ENCODE measurements at places on chromosomes 4 and X. TPM values are rescaled to one million over a fixed set of nuclear protein-coding genes. Genes with fewer than 3 reads are reported as not detected.
A peak's percentile ranks its signal among the peaks of the same experiment; 100 is the strongest.

Gene IL2
- polyA plus RNA-seq = not detected

Gene RNF128
- not detected for polyA plus RNA-seq

- no peaks in the 10 kb centered on the region for H3K27me3 ChIP-seq
- H3K4me1 ChIP-seq = no peaks in the 10 kb centered on the region
- DNase-seq = peak; percentile 44
These were observed 8.6 kb upstream of the PDHA1 start for GRCh38 chrX:19334945-19335626.

- peaks cover 5% of the 10 kb centered on the region for H3K4me1 ChIP-seq
- H3K36me3 ChIP-seq = peaks cover 84% of the 10 kb centered on the region
- no peak overlapping the region for H3K27ac ChIP-seq
- H3K4me3 ChIP-seq = no peak overlapping the region
These were observed 35.1 kb upstream of the CYP2U1 start for GRCh38 chr4:107896158-107896645.

DNA sequence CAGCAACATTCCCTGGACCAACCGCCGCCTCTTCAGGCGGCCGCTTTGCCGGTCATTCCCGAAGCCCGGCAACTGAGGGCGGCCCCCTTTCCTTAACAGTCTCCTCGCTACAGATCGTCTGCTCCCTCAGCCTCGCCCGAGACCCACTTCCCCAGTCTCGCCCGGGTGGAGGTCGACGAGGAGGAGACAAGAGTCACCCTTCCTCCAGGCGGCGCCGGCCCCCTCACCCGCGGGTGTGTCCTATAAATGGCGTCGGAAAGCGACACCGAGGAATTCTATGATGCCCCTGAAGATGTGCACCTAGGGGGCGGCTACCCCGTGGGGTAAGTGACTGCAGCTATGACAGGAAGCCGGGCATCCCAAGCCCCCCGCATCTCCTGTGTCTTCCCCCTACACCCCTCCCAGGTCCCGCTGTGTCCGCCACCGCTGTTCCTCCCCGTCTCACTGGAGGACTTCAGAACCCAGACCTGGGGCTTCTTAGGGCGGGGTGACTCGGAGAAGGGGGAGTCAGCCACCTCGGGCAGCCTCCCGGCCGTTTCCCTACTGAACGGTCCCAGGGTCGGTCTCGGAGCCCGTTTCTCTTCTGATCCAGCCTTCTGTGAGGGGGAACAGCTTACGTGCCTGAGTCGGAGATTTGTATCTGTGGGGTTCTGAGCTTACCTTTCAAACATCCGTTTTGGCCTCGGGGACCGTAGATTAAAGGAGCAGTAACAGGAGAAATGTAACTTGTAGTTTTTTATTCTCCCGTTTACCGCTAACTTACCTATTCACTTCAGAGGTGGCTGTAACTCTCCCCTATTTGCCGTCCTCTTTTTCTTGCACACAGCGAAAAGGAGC, 570 bp downstream of the WDR44 start:
- H3K27me3 ChIP-seq = no peaks in the 10 kb centered on the region
- peaks cover 43% of the 10 kb centered on the region for H3K4me1 ChIP-seq
- H3K27ac ChIP-seq = peak overlapping the region; percentile 88
- H3K36me3 ChIP-seq = no peaks in the 10 kb centered on the region
- H3K4me3 ChIP-seq = peak overlapping the region; percentile 48
- DNase-seq = peak; percentile 53

DNA sequence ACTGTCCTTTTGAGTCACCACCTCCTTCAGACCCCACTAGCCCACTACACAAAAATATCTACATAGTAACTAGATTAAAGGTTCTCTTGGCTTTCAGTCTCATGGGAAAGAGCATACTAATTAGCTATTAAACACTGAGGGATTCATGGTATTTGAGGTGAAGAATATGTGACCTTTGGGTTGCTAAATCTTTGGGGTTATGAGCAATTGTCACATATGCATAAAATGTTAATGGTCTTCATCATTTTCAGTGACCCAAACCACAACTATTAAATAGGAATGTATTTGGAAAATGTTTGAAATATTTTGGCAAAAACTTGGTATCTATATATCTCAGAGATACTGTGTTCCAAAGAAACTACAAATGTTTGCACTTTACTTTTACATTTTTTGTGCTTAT, 365.1 kb downstream of the MAGEB5 start:
- no peak for DNase-seq
- no peaks in the 10 kb centered on the region for H3K36me3 ChIP-seq
- no peaks in the 10 kb centered on the region for H3K4me1 ChIP-seq
- H3K4me3 ChIP-seq = no peak overlapping the region
- no peak overlapping the region for H3K27ac ChIP-seq

Gene STARD8
- polyA plus RNA-seq = 1.7 TPM
